ENCODE measurements at places on chromosomes 2 and 18.

DNA sequence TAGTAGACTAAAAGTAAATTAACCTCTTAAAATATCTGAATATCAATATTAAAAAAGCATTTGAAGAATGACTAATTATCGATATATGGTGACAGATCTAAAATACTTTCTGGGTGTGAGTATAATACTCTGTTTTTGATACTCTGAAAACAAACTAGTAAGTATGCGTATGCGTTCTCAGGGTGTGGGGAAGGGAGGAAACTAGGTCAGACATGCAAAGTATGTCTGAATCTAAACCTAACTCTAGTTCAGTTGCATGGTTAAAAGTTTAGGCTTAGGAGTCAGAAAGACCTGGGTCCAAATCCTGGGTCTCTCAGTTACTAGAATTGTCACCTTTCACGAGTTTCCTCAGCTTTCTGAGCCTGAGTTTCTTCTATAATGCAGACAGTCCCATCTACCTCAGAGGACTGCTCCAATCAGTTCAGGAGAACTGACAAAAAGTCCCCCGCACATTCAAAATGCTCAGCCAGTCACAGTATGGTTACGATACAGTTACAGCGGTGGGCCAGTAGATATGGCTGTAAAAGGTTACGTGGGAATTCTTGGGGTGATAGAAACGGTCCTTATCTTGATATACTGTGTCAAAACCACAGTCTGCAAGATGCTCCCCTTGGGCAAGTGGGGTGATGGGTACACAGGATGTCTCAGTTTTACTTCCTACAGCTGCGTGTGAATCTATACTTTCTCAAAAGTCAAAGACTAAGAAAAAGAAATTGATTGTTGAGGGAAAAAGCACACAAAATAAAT lies 29.2 kb downstream of the UNC50 start:
- DNase-seq = no peak

- no peak for DNase-seq
These were observed 30.9 kb downstream of the PSMA8 start for GRCh38 chr18:26164571-26164970.

DNA sequence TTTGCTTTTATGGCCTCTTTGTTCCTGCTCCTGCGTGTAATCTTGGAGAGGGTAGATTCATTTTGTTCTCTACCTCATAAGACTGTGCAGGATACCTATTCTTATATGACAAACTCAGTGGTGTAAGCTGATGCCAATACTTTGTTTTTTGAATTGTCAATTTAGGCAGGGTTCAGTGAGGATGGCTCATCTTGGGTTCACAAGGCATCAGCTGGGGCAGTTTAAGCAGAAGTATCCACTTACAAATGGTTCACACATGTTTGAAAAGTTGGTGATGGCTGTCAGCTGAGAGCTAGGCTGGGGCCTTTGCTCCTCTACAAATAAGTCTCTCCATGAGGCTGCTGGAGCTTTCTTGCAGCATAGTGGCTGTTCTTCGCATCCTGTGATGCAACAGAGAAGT lies 920.6 kb upstream of the PIK3C3 start:
- no peak for DNase-seq

DNA sequence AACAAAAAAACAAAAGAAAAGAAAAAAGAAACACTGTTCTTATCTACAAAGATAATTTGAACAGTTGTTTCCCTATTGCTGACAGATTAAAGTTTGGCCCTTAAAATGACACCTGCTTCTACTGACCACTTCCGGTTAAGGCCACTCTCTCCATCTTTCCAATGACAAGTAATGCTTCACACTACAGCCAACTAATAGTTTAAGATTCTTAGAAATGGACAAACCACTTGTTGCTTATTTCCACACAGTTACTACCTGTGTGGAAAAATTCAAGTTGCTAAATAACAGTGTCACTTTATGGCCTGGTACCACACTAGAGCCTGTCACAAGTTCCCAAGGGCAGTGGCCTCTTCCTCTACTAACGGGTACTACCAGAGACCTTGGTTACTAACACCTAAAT lies 2.4 kb downstream of the TMEM185B start:
- DNase-seq = no peak

GRCh38 chr2:82667491-82667890 lies 1791.6 kb downstream of the SUCLG1 start:
- no peak for DNase-seq

GRCh38 chr2:195319548-195320412 lies 337.2 kb upstream of the SLC39A10 start:
- DNase-seq = peak; percentile 18

DNA sequence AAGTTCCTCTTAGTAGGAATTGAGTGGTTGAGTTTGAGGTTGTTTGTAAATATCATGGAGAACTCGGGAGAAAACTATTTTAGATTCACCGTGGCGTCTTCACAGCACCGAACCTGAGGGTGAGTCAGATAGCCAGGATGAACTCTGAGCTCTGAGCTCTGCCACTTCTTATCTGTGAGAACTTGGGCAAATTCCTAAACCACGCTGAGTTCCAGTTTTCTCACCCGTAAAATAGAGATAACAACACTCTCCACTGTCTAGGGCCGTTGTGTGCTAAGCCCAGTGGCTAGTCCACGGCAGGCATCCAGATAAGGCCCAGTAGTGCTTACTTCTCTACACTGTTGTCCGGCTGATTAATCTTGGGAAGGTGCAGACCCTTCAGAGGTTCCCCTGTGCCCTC lies 7.0 kb downstream of the KIF5C start:
- no peak for DNase-seq

- no peak for DNase-seq
These were observed 187.8 kb upstream of the SIX3 start for GRCh38 chr2:44753552-44754285.

DNA sequence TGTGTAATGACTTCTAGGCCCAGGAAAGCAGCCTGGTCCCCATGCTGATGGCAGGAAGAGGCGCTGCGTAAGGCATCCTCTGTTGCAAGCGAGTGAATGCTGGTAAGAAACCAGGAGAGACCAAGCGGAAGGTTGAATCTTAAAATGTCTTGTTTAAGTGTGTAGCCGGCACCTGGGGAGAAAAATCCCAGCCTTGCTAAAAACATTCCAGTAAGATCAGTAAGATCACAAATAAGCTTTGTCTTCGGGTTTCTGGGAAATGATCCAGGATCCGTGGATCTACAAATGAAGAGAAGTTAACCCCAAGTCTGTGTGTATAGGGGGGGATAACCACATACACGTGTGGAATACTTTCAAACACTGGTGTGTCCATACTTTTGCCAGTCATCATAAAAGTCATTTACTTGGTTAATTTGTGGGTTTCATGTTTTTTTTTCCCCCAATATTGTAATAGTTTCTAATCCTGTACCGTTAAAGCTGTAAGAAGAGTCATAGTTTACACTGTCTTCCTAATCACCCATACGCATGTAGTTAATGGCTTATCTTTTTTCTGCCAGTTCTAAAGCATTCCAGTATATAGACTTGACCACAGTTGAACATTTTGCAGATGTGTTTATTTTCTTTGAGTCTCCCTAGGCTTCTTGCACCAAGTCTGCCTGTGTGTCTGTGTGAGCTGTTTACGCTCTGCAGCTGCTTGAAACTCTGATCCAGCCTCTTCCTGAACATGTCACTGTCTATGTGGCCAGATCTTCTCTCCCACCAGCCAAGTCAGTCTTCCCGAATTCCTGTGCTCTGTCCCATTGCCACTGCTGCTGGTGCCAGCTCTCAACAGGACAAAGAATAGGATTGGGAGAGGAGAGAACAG lies 135.9 kb upstream of the ARL4C start:
- peak; percentile 85 for DNase-seq

GRCh38 chr2:144944546-144945220 lies 424.8 kb upstream of the ZEB2 start:
- peak; percentile 60 for DNase-seq

DNA sequence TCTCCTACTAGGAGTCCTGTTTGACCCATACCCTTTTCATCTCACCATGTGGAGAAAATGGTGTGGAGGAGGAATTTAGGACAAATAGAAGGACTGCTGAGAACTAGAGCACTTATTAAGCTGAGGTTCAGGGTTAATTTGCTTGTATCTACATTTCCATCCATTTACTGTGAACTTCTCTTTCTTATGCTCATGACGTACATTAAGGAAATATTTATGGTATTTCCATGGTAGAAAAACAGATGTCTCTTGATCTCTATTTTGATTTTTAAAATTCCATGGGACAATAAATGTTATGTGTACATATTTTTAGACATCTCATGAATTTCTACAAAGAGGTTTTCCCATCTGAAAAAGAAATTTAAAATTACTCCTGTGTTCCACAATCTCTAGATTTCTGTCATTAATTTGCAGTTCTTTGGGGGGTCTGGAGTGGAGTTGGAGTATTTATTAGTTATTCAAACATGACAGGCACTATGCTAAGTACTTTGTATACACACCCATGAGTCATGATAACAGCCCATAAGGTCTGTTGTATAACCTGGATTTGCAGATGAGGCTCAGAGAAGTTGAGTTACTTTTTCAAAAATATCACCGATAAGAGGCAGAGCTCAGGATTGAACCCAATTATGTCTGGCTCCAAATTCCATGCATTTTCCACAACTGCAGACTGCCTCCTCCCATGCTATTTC lies 112.6 kb downstream of the COPS8 start:
- peak; percentile 82 for DNase-seq

GRCh38 chr2:150732491-150732890 lies 245.0 kb upstream of the RND3 start:
- no peak for DNase-seq

- DNase-seq = no peak
These were observed 10.9 kb downstream of the ROCK1 start for GRCh38 chr18:21100678-21101077.

GRCh38 chr2:55581435-55581834 lies 36.0 kb downstream of the PPP4R3B start:
- peak; percentile 6 for DNase-seq

GRCh38 chr2:203407496-203407895 lies 79.3 kb downstream of the ABI2 start:
- no peak for DNase-seq

DNA sequence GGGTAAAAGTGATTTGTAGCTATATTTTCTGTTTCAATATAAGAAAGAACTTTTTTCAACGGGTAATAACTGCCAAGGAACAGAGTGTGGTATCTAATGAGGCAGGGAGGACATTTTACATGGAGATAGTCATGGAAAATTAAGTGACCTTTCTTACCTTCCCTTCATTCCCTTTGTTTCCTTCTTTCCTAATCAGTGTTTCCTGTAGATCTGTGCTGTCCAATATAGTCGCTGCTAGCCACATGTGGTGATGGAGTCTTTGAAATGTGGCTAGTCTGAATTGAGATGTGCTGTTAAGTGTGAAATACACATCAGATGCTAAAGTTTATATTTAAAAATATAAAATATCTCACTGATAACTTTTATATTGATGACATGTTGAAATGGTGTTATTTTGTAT lies 81.8 kb downstream of the BABAM2 start:
- no peak for DNase-seq

- DNase-seq = peak; percentile 79
These were observed 26.5 kb upstream of the TWIST2 start for GRCh38 chr2:238821391-238821790.

- DNase-seq = peak; percentile 24
These were observed 8.2 kb downstream of the NFATC1 start for GRCh38 chr18:79403723-79404566.

DNA sequence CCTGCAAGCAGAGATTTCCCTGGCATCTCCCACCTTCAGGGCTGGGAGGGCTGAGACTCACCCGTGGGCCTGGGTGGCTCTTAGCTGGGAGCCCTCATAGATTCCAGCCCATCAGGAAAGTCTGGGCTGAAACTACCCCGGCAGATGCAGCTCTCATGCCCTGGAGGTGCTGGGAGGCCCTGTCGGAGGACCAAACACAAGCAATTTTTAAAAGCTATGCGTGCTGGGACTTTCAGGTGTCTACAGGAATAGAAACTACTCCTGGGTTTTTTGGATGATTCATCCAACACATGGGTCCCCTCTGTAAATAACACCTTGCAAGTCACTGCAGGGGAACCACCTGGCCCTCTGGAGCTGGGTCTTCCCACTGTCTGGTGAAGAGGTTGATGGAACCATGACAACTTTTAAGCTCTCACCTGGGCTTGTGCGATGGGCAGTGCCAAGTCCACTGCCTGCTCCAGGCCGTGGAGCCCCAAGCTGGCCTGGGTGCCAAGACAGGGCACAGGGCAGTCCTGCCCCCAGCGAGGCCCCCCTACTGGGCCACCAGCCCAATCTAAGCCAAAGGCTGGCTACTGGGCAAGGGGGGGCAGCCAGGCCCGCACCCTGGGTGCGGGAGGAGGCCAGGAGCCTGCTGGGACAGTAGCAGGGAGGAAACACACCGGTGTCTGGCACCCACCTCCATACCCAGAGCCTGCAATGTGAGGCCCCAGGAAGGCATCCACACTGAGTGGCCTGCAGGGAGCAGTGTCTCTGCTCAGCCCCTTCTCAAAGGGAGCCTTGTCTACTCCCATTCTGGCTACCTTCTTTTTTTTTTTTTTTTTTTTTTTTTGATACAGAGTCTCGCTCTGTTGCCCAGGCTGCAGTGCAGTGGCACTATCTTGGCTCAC lies 1.1 kb upstream of the GPR55 start:
- DNase-seq = no peak

DNA sequence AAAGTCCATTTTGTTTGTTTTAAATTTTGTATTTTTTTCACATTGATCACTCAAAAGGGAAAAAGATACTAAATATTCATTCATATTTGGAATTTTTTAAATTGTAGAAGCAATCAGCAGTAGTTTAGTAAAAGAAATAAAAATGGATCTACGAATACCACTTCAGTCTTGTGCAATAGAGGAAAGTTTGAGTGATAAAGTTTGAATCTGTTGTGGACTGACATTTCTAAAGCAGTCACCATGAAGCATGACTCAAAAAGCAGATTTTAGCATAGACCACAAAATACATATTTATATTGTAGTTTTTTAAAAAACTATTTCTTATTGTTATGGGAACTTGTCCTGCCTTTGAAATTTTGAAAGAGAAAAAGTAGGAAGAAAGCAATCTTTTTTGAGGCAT lies 520.5 kb upstream of the ZEB2 start:
- no peak for DNase-seq

GRCh38 chr2:240451108-240451611 lies 15.7 kb downstream of the GPC1 start:
- DNase-seq = no peak

- no peak for DNase-seq
These were observed 45.9 kb upstream of the RHOB start for GRCh38 chr2:20400787-20401488.

DNA sequence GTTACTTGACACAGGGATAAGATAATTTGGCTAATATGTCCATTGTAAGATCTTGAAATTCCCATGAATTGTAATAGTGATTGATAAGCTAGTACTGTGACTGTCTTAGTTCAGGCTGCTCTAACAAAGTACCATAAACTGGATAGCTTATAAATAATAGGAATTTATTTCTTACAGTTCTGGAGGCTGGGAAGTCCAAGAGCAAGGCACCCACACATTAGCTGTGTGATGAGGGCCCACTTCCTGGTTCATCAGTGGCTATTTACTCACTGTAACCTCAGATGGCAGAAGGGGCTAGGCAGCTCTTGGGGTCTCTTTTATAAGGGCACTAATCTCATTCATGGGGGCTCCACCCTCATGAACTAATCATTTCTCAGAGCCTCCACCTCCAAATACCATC lies 28.5 kb downstream of the NOSTRIN start:
- no peak for DNase-seq
